NCI-H510A (cell line): ENCODE measurements at places on chromosomes 7 and 10.

DNA sequence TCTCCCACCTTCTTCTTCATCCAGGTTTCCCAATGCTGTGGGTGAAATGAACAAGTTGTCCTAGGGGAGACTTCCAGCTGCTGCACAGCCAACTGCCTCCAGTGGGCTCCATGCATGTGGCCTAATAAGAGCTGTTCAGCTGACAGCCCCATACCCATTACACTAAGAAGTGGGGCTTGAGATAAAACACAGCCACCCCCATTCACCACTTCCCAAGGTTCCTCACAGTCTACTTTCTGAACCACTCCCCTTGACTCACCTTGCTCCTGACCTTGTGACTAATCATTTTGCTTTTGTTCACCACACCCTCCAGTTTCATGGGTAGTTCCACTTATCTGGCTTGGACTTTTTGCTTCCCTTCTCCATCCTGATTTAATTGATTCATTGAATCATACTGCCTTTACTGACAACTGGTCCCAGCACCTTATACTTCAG, 119.3 kb downstream of the CABCOCO1 start:
- DNase-seq: no peak

DNA sequence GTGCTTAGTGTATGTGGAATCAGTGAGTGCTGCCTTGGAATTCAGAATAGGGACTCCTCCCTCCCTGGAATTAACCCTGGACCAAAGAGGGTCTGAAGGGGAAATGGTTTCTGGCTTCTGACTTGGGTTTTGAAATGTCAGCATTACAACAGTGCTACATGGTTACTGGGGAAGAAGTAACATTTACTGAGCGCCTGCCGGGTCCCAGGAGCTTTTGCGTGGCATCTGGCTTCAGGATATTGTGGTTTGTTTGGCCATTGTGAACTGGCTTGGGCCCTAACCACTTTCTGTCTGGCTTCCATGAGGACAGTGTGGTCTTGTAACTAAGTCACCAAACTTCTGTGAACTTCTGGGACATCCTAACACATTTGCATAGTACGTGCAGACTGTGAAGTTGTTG, 21.3 kb downstream of the TSPAN15 start:
- no peak for DNase-seq

DNA sequence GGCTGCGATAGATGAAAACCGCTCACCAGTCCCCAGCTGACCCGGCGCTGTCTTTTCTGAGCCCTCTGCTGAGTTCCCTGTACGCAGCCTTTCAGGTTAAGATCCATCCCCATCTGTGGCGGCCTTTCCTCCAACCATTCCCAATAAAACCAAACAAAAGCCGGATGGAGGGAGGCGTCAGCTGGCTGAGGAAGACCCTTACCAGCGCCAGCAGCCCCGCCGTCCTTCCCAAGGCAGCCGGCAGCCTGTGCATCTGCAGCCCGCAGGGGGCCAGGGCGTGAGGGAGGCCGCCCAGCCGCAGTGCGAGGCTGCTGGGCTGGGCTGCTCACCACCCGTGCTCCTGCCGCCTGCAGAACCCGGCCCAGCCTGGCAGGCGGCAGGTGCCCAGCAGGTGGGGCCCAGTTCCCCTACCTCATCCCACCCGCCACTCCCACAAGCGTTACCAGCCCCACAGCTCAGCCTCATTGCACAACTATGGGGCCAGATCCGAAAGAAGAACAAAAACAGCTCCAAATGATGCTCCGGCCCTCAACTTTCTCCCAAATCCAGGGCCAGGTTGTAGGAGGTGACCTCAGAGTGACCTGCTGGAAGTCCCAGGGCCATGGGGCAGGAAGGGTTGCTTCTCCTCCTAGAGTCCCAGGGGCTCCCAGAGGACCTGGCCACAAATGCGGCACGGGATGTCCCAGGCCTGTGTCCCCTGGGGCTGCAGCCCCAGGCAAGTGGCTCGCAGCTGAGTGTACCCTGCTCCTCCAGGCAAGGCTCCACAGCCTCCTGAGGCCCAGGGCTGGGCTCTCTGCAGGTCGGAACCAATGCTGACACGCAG, 23.8 kb downstream of the PAPOLB start:
- DNase-seq: peak; percentile 7

DNA sequence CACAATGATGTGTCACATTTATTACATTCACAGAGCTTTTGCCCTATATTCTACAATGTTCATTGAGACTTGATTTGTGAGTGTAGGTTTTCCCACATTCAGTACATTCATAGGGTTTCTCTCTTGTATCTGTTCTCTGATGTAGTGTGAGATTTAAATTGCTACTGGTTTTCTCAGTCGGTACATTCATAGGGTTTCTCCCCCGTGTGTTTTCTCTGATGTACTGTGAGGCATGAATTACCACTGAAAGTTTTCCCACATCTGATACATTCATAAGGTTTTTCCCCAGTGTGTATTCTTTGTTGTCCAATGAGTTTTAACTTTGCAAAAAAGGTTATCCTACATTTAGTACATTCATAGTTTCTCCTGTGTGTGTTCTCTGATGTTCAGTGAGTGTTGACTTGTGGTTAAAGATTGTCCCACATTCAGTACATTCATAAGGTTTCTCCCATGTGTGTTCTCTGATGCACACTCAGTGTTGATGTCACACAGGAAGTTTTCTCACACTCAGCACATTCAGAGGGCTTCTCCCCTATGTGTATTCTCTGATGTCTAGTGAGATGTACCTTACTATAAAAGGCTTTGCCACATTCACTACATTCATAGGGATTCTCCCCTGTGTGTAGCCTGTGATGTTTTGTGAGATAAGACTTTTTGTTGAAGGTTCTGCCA, 63.0 kb downstream of the ZNF248 start:
- DNase-seq: no peak

DNA sequence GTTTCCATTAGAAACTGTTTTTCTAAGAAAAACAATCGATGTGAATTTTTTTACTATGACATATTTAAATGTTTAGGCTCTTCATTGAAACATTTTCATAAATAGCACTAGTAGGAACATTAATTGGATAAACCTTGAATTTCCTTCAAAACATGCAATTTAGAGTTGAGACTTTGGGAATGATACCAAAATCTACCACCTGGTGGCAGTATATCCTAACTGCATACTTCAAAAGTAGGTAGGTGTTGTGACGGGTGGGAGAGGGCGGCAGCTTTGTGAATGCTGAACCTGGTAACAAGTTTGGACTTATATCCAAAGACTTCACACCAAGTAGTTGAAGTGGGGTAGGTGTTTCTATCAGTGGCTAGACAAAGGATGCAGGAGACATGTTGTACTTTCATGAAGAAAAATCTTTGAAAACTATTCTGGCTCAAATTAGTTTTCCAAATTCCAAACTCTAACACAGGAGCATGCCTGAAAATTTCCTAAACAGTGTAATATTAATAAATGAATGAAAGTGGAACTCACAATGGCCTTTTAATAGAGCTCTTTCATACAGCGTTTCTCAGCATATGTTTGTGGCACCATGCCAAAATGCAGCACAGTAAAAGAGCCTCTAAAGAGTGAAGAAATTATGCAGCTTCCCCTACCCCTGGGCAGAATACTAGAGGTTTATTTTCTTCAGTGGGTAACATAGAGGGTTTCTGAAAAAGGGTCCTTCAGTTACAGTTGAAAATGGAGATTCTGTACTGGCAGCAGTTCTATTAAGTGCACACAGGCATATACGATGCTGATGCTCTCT, 201.0 kb upstream of the TPK1 start:
- peak; percentile 2 for DNase-seq
